ENCODE measurements at places on chromosomes 12 and 14. TPM values are rescaled to one million over a fixed set of nuclear protein-coding genes. Genes with fewer than 3 reads are reported as not detected.
A peak's percentile ranks its signal among the peaks of the same experiment; 100 is the strongest.

Gene TPPP2
- total RNA-seq, result not detected

Gene OR6C75
- not detected for total RNA-seq

Gene FSCB
- total RNA-seq, result not detected

Gene TSPAN9
- 7.3 TPM for total RNA-seq

Gene GPX2
- 292 TPM for total RNA-seq

Gene GPR132
- total RNA-seq, result 11.6 TPM

GRCh38 chr14:45038865-45039264 lies 45.1 kb upstream of the PRPF39 start:
- DNase-seq, result no peak

DNA sequence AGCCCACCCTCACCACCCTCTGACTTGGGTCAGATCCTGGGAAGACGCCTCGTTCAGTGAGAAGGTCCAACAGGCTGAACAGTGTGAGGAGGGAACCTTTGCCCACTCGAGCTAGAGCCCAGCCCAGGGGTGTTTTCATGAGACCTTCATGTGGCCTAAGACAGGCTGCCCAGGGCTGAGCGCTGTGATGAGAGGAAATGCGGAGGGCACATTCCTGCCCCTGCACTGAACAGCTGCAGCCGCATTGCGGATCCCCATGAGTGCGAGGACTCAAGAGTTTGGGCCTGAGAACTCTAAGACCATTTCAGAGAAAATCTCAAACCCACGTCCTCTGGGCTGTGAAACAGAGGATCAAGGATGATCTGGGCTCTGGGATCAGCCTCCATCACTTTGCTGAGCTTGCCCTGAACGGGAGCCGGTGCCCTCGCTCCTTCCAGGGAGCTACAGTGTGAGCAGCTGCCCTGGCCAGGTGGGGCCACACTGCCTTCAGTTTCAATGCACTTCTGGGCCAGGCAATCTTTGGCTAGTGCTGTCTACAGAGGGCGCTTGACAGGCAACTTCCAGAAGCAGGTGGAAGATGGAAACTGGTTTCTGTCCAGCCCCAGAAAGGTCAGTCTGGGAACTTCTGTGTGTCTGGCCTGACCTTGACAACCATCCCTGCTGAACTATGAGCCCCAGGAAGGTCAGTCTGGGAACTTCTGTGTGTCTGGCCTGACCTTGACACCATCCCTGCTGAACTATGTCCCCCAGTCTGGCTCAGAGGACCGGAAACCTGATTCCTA lies 43.5 kb upstream of the P2RX7 start:
- peak; percentile 44 for DNase-seq

DNA sequence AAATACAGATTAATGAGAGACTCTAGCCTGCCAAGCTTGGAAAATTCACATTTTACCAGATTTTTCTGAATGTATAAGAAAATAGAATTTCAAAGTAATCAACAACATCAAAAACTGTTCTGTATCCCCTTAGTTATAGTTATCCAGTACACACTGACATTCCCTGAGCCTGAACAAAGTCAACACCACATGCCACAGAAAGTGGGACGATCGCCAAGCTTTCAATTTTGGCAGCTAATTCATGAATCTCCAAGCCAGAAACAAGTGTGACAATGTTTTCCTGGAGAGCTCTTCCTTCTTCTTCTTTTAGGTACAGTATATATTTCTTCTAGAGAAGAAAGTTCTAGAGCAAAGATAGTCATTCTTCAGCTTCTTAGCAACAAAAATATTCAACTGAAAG lies 290.2 kb downstream of the PRKD1 start:
- DNase-seq, result no peak

DNA sequence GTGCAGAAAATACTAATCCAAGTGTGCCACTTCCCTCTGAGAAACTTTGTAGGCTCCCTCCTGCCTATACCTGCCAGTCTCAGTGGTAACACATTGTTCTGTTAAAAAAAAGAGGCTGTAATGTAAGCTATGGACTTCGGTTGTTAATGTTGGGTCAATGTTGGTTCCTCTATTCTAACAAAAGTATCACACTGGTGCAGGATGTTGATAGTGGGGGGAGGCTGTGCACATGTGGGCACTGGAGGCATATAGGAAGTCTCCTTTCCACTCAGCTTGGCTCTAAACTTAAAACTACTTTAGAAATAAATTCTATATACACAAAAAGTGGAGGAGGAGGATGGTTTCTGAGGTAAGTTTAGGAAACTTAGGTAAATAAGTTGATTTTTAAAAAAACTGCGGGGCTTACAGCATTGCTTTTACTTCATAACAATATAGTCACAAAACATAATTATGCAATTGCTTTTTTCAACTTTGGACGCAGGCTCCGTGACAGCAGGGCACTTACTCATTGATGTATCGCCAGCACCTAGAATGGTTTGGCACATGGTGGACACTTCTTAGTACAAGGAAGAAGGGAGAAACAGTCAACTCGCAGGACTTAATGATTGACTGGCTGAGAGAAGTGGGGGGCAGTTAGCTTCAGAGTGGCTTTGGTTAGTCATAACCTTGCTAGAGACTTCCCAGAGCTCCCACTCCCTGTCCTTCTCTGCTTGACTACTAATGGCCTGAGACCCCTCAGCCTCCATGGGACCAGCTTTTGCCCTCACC lies 7.9 kb upstream of the NYNRIN start:
- no peak for DNase-seq

DNA sequence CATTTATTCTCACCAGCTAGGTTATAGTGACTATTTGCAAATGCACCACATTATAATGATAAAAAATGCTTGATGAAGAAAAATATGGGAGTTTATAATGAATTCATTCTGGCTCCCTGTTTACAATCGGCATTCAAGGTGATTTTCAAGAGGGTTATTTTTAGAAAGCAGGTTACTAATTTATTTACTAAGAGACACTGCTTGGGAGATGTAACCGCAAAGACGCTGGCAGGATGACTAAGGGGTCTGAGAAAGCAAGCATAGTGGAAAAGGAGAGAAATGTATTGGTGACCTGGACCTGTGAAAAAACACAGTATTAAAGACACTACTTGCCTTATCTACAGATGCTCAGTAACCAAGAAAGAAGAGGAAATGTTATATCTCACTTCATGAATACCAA lies 13.3 kb upstream of the PITPNM2 start:
- no peak for DNase-seq

- DNase-seq, result no peak
Observed at GRCh38 chr12:128077211-128077916, 189.6 kb upstream of the TMEM132C start.

DNA sequence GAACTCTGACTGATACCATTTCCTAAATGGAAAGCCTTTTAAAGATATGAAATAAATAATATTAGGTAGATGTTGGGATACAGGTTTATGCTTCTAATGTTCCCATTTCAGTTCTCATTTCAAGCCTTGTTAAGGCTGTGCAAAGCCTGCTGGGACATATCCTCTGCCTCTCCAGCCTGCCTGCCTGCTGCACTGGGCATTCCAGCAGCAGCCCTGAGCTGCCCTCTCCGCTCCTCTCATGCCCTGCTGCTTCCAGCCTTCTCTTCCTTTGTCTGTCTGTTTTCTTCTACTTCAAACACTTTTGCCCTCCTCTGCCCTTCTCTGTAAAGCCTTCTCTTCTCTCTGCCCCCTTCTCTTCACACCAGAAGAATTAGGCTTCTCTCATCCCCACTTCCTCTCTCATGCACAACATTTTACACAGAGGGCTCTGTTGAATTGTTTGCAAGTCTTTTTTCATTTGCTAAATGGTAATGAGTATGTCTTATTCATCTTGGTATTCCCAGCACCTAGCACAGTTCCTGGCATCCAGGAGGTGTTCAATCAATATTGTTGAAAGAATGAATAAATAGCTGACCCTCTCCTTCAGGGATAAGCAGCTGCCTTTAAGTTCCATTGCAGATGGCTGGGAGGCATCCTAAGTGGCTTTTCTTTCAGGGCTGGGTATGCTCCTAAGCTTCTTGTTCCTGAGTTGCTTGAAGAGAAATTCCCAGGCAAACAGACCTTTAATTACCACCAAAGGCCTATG lies 292.3 kb downstream of the TMEM117 start:
- DNase-seq, result no peak

- DNase-seq, result no peak
Observed at GRCh38 chr12:116141110-116141832, 136.2 kb downstream of the MED13L start.

GRCh38 chr12:51897181-51897580 lies 9.3 kb downstream of the ANKRD33 start:
- DNase-seq, result no peak

DNA sequence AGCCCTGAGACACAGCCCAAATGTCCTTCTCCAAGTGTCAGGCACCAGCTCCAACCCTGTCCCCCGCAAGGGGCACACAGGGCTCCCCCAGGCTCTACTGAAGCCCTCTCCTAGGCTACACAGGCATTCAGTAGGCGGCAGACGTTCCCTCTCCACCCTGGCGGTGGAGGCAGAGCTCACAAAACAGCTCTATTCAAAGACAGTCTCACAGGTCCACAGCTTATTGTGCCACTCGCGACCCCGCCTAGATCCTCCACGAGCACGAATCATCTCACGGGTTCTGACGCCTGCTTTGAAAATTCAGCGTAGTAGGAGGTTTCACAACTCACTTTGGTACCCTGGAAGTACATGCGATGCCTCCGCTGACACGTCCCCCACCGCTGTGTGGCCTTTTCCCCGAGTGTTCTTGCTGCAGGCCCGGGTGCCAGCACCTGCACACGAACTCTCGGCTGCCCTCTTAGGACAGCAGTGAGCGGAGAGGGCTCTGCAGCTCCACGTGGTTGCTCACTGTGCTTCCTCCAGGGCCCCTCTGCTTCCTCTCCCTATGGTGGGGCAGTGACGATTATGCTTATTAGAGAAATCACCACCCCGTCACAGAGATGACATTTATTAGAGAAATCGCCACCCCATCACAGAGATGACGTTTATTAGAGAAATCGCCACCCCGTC lies 78.5 kb downstream of the ADGRD1 start:
- no peak for DNase-seq

- DNase-seq, result no peak
Observed at GRCh38 chr12:107992870-107993451, 136.1 kb upstream of the WSCD2 start.

GRCh38 chr12:21379218-21379617 lies 6.5 kb downstream of the IAPP start:
- no peak for DNase-seq

DNA sequence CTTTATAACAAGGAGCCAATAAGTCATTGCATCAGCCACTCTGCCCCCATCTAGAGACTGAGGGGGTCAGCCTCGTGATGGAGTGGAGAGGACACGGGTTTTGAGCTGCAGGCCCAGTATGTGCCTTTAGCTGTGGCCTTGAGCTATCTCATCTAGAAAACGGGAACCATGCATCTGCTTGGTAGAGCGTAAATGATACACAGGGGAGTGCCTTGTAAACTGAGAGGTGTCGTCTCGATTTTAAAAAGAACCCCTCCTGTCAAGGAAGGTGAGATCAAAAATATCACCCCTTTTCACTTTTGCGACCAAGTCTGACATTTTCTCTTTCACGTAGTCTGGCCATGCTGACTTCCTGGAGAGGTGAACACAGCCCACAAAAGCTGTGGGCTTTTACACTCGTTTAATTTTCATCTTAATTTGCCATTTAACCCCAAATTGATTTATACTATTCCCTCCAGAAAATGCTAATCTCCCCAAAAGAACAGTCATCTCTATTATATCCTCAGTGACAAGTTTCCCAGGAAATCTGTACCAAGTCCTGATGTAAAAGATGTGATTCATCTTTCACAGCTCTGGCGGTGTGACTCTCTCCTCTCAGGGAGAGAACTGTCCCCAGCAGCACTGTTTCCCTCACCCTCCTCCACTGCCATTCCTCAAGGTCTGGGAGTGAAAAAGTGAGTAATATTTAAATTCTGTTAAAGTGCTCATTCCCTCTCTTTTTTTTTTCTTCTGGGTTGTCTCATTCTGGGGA lies 30.6 kb downstream of the VCPKMT start:
- no peak for DNase-seq

- DNase-seq, result no peak
Observed at GRCh38 chr12:19151298-19151697, 21.8 kb downstream of the PLEKHA5 start.

All from transverse colon (tissue), 4 donors.